ENCODE measurements at places on chromosomes 16 and 17. TPM values are rescaled to one million over a fixed set of nuclear protein-coding genes. Genes with fewer than 3 reads are reported as not detected.

Gene PNPO
- 28.9 TPM for total RNA-seq

Gene TP53TG3
- total RNA-seq, result not detected

Gene PAGR1
- total RNA-seq, result 42.7 TPM

Gene BRICD5
- 12.8 TPM for total RNA-seq

Gene NFE2L1
- 155 TPM for total RNA-seq

Gene ACAP1
- 153 TPM for total RNA-seq

Gene CMTM2
- total RNA-seq, result 8.8 TPM

Gene ZNF207
- 214 TPM for total RNA-seq

Gene ZFPM1
- total RNA-seq, result 4.5 TPM

Gene KRT15
- not detected for total RNA-seq

Gene TM4SF5
- total RNA-seq, result not detected

Gene CXCL16
- 98.9 TPM for total RNA-seq

Gene LLGL2
- 44.0 TPM for total RNA-seq

Gene PRAC2
- not detected for total RNA-seq
